GM18507 (cell line): ENCODE measurements at places on chromosomes 7 and 10.
A peak's percentile ranks its signal among the peaks of the same experiment; 100 is the strongest.

GRCh38 chr10:29636178-29636577, 1.4 kb upstream of the SVIL start:
- DNase-seq = no peak

DNA sequence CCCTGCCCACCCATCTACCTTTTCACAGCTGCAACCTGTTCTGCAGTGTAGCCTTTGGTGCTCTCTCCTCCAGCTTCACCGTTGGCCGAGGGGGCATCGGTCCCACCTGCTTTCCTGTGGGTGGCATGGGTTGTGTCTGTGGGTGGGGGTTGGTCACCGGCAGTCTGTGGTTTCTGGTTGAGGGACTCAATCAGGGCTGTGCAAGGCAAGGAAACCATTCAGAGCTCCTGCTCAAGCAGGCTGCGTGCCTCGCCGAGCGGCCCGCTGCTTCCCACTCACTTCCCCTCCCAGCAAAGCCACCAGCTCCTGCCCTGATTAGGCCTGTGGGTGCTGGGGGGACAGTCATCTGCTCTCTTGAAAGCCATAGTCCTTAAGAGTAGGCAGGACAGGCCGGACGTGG, 9.8 kb downstream of the DNAJB12 start:
- DNase-seq = no peak

- no peak for DNase-seq
Measured at GRCh38 chr10:12186323-12186722, 9.4 kb downstream of the NUDT5 start.

DNA sequence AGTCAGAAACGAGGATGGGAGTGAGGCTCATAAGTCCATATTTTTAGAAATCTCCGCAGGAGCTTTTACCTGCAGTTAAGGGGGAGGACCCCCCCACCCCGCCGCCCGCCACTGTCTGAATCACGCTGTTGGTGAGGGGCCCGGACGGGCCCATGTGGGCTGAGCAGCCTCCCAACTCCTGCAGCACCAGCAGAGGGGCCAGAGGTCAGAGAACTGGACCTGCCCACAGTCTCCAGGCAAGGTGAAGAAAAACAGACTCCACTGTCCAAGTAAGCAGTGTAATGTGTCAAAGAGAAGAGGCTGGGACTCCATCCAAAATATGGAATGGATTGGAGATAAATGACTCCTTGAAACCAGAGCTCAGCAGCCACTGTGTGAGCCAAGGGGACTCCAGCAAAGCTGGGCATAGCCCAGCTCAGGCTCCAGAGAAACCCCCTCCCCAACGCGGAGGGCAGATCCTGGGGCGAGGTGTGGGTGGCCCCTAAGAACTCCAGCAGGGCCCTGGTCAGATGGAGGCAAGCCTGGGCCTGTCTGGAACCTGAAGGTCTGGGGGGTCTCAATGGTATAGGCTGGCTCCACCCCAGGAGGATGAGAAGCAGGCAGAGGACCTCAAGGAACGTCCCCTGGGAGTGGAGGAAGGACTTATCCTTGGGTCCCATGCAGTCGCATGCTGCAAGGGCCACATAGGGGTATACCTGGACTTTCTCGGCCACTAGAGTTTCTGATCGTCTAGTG, 128.5 kb upstream of the TNS3 start:
- no peak for DNase-seq

GRCh38 chr10:21524526-21525366, 736 bp downstream of the SKIDA1 start:
- DNase-seq = no peak

- DNase-seq = no peak
Measured at GRCh38 chr7:51239691-51240090, 76.9 kb downstream of the COBL start.

DNA sequence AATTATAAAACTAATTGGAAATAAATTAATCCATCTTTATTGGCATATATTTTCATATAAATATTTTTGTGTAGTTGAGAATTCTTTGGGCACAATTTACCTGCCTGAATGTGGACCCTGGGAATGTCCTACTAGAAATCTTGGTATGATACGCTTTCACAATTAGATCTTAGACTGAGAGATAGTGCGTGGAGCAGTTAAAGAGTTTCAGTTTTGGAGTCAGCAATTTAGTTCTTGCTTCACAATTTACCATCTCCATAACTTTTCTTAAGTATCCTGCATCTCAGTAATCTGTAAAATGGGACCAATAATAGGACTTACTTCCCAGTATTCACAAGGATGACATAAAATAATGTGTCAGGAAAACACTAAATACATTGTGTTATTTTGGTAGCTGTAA, 2.0 kb downstream of the MTPN start:
- no peak for DNase-seq

DNA sequence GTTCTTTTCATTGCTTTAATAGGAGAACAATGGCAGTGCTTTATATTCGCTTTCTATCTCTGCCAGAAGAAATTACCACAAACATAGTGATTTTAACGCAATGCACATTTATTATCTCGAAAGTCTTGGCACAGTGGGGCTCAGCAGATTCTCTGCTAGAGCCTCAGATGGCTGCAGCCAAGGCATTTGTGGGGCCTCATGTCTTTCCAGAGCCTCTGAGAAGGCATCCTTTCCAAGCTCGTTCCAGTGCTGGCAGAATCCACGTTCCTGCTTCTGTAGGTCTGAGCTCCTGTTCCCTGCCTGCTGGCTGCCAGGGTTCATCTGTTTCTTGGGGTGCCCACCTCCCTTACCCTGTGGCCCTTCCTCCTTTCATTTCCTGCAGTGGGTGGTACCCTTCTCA, 60.2 kb downstream of the LRRC18 start:
- DNase-seq = no peak

DNA sequence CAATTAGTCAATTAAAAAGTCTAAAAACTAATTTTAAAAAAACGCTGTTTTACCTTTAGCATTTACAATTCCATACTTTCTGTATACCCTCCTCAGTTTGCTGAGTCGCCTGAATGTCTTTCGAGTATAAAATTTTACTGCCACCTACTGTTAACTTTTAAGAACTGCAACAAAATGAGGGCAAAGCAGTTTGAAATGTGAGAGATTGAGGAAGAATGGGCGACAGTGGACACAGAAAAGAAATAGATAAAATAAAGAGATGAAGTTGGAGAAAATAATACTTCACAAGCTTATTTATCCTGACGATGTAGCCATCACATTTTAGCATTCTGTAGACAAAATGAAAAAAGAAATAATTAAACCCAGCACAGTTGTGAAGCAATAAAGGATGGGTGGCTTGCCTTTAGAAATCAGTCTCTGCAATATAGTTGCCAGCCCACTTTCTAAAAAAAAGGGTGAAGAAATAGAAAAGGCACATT, 110.8 kb upstream of the PTN start:
- peak; percentile 1 for DNase-seq

DNA sequence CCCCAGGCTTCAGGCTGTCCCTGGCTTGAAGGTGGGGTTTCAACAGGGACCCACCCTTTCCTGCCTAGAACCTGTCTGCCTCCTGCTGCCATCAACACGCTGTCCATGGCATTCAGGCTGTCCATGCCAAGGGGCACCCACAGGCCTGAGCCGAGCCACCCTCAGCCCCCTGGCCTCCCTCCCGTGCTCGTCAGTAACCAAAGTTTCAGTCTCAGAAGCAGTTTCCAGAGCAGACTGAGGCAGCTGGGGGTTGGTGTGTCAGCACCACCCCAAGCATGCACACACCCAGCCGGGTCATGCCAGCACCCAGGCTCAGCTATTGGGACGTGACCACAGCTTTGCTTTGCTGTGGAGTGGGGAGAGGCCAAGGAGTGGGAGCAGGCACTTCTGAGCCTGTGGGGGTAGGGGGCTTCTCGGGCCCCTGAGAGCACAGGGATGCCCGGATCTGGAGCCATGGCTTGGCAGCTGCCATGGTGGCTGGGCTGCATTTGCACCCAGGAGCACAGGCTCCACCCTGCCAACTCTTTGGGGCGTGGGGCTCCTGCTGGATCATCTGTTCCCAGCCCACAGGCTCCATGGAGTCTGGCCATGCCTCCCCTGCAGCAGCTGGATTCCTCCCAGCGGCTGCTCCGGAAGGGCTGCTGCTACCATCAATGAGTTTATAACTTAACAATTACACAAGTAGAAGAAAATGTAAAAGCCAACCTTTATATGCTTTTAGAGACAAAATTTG, 314.5 kb upstream of the SEMA3C start:
- DNase-seq = no peak

DNA sequence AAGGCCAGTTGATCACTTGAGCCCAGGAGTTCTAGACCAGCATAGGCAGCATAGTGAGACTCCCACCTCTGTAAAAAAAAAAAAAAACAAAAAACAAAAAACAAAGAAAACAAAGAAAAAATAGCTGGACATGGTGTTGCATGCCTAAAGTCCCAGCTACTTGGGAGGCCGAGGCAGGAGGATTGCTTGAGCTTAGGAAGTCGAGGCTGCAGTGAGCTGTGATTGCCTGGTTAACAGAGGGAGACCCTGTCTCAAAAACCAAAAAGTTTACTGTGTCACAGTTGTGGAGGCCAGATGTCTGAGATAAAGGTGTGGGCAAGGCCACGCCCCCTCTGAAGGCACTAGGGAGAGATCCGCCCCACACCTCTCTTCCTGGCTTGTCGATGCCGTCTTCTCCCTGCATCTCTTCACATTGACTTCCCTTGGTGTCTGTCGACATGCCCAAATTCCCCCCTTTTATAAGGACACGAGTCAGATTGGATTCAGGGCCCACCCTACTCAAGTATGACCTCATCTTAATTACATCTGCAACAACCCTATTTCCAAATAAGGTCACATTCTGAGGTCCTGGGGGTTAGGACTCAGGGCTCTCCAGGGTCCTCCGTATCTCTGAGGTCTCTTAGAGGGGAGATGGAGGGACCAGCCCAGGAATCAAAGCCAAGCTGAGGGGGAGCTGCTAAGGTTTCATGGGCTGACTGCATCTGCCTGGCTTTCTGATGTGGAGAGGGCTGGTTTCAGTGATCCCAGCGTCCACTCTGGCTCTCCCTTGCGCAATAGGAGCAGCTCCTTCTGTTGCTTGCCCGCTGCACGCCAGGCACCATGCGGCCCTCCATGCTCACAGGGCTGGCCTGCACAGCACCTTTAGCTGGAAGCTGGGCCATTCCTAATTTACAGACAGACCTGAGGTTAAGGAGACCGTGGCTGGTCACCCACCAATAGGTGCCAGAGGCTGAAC, 23.1 kb downstream of the AGAP3 start:
- DNase-seq = no peak

- no peak for DNase-seq
Measured at GRCh38 chr10:11014671-11015445, 2.8 kb upstream of the CELF2 start.
